Activated CD4-positive, alpha-beta memory T cell treated with anti-CD3 and anti-CD28 coated beads, Interleukin-2, amount 10 ng/mL, durations not matched to agents 7 days and 5 days (primary cell): ENCODE measurements at places on chromosomes 5 and 9.

GRCh38 chr5:109756543-109757185 lies 66.9 kb downstream of the MAN2A1 start:
- DNase-seq: no peak

DNA sequence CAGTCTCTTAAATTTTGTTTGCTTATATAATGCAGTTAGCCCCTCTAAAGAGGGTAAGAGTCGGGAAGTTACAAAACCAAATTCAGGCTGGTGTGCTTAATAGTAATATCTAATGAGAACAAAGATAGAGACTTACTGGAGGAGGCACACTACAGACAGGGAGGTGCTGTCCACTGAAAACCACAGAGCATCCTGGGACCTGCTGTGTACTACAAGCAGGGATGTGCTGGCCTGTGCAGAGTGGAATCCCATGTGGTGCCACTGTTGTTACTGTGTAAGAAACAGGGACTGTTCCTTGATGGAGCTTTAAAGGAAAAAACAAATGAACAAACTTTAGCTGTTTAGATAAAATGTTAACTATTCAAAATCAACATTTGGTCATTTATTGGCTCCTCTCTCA lies 42.4 kb downstream of the RNF38 start:
- DNase-seq: no peak

GRCh38 chr9:90726215-90726614 lies 75.4 kb upstream of the SYK start:
- DNase-seq: no peak

- DNase-seq: no peak
Observed at GRCh38 chr9:5819174-5819573, 13.7 kb downstream of the ERMP1 start.

DNA sequence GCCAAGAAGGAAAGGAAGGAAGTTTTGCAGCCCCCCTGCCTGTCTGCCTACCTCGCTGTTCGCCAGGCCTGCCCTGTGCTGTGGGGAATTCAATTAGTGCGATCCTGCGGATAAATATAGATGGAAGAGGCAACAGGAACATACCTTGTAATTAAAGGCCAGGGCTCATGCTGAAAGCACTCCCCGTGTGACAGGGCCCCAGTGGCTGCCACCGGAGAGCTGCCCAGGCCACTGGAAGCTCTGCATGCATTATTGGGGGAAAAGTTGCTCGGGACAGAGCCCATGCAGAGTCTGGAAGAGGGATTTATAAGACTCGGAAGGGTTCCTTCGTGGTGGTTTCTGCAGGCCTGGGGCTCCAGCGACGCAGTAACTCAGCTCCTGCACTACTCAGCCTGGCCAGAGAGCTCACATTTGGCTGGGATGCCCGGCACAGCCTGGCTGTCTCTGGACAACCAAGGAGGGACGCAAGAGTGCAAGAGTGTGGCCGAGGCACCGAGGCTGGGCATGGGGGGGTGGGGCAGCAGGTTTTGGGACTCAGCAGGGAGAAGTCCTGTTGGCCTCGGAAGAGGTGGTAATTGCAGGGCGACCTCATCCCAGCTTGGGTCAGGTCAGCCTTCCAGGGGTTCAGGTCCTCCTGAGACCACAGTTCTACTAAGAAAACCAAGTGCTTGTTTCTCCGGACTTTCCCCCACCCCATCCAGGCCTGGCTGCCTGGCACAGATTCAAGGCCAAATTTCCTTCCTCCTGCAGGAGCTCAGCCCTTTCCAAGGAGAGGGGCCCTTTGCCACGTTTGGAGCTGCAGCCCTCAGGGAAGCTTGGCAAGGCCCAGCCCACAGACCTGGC lies 68.1 kb upstream of the GGTA1 start:
- no peak for DNase-seq

- DNase-seq: no peak
Observed at GRCh38 chr9:16884952-16885513, 14.6 kb upstream of the BNC2 start.

GRCh38 chr9:76433836-76434235 lies 25.1 kb upstream of the GCNT1 start:
- no peak for DNase-seq
